Occipital lobe (tissue), 3 donors: ENCODE measurements at places on chromosomes 12 and 14. TPM values are rescaled to one million over a fixed set of nuclear protein-coding genes. Genes with fewer than 3 reads are reported as not detected.

DNA sequence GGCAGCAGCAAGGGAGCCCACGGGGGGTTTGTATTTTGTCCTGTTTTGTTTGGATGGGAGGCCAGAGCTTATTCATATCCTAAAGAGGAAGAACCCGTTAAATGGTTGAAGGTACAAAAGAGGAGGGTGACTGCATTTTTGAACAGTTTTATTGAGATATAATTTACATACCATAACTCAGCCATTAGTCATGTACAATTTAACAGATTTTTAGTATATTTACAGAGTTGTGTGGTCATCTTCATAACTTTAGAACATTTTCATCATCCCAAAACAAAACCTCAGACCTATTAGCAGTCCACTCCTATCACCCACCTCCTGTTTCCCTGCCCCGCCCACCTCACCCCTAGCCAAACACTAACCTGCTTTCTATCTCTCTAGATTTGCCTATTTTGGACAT, 12.6 kb downstream of the NRDE2 start:
- DNase-seq: no peak

- DNase-seq: no peak
These were observed 29.4 kb upstream of the CERS5 start for GRCh38 chr12:50196537-50196936.

DNA sequence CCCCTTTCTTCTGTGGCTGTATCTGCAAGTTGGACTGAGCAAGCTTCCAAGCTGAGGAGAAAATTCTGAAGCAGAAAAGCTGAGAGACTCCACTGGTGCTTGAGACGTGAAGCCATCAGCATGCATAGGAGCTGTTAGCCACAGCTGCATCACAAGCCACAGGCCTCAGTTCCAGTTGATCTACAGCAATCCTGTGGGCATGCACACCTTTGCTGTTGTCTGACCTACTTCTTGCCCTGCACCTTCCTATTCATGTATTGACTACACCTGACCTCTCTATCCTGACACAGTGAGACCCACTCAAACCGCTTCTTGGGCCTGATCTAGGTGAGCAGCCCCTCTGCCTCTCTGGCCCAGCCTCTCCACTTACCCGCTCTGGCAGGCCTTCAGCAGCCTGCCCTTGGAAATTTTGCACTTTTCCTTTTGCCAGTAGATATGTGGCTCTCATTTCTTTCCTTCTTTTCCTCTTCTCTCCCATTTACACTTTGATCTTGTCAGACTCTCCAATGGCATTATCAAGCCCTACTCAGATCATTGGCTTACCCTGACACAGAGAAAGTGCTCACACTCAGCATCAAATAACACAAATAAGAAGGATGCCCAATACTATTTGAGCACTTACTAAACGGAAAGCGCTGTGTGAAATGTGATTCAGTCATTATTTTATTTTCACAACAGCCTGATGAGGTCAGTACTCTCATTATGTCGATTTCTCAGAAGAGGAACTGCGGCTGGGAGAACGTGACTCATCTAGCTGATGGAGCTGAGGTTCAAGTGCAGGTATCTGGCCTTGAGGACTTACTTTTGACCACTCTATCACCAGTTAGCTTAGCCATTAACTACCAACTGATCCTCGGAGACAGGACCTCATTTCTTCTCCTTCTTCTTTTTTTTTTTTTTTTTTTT, 21.9 kb upstream of the PTGR2 start:
- DNase-seq: no peak

DNA sequence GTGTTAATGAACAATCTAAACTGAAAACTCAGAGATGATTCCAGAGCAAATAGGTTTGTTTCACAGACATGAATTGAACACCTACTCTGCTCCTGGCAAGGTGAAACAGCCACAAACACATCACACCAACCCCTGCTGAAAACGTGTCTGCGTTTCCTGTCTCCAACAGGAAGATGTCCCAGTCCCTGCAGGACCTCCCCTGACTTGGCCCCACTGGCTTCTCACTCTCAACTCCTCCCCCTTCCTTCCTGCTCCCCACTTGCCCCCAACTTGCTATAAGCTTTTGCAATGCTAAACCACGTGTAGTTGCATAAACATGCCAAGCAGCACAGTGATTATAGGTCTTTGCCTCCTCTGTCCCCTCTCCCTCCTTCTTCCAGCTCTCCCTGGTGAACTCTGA, 567.6 kb downstream of the BCL11B start:
- DNase-seq: no peak

COCH gene
- 39.1 TPM for total RNA-seq

TAS2R19 gene
- 28.7 TPM for total RNA-seq
